A549 treated with AZD2906 at 1 μM for 4 hours (cell line): ENCODE measurements at places on chromosomes 3 and 15. TPM values are rescaled to one million over a fixed set of nuclear protein-coding genes. Genes with fewer than 3 reads are reported as not detected.

The MAGEF1 gene
- total RNA-seq = 26.0 to 30.8 TPM (median 29.3 TPM) in 5 replicates

The THBS1 gene
- 45.7 to 91.7 TPM (median 62.9 TPM) in 5 replicates for total RNA-seq

The SMAD3 gene
- total RNA-seq = 87.4 to 115 TPM (median 107 TPM) in 5 replicates

The ECE2 gene
- total RNA-seq = not detected in 5 replicates

The NLGN1 gene
- total RNA-seq = not detected in 5 replicates
